ENCODE measurements at places on chromosomes 12 and 14.

DNA sequence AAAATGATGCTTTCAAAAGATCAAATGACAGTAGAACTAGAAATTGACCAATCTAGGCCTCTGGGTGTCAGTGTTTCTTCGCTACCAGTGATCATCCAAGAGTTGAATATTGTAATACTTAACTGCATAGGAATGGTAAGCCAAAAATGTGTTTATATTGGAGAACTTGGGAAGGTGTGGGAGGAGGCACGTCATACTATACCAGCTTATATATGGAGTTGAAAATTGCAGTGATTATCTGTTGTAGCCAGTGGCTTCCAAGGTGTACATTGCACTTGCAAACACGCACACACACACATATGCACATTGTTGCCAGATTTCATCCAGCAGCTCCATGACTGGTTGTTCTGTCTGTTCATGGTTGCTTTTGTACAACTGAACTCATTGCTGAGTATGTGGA is 36.1 kb downstream of the EID3 start:
- DNase-seq = no peak

- DNase-seq = no peak
Measured at GRCh38 chr14:21081521-21082142, 11.5 kb downstream of the ARHGEF40 start.

- no peak for DNase-seq
Measured at GRCh38 chr12:3078086-3078820, 1.1 kb downstream of the TSPAN9 start.

DNA sequence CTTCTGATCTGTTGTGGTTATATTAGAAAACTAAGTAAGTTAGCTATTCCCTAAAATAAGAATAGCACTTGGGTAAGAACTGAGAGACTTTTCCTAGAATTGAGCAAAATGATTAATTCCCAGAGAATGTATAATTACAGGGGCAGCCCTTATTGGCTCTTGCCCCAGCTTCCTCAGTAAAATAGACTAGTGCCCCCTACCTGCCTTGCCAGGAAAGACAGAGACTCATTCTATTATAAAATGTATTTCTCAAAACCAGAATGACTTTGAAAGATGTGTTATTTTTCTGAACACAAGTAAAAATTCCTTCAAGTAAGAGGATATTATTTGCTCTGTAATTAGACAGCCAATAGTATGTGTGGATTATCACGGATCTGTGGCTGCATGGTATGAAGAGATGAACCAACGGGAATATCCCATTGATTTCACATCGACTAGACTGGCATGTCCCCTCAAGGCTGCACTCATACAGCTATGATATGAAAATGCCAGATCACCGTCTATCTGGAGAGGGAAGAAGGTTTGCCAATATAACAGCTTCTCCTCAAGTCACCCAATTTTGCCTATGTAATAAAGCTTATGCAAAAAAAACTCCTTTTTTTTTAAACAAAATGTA is 7.4 kb upstream of the GLRX5 start:
- DNase-seq = peak; percentile 62

- no peak for DNase-seq
Measured at GRCh38 chr14:30271811-30272323, 287.1 kb upstream of the G2E3 start.

DNA sequence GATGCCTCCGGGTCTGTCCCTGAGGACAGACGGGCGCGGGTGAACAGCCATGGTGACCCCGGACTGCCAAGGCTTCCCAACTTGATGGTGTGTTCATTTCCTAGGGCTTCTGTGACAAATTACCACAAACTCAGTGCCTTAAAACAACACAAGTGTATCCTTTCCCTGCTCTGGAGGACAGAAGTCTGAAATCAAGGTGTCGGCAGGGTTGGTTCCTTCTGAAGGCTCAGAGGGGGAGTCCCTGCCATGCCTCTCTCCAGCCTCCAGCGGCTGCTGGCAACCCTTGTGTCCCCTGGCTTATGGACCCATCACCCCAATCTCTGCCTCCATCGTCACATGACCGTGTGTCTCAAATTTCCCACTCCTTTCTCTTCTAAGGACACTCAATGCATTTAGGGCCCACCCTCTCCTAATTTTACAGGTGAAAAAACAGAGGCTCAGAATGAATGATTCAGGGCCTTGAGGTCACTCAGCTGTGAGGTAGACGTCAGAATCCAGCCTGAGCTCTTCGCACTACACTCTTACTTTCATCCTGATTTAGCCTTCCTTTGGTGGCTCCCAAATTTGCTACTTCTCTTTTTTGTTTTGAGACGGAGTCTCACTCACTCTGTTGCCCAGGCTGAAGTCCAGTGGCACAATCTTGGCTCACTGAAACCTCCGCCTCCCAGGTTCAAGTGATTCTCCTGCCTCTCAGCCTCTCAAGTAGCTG is 45.4 kb downstream of the VCPKMT start:
- DNase-seq = no peak

DNA sequence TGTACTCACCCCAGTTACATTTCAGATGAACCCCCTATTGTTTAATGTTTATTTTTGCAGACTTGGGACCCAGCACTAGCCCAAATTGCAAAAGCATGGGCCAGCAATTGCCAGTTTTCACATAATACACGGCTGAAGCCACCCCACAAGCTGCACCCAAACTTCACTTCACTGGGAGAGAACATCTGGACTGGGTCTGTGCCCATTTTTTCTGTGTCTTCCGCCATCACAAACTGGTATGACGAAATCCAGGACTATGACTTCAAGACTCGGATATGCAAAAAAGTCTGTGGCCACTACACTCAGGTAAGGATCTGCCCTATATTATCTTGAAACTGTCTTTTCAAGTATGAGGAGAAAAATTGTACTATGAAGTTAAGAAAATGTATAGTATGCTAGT is 1.2 kb downstream of the GLIPR1 start:
- peak; percentile 72 for DNase-seq

DNA sequence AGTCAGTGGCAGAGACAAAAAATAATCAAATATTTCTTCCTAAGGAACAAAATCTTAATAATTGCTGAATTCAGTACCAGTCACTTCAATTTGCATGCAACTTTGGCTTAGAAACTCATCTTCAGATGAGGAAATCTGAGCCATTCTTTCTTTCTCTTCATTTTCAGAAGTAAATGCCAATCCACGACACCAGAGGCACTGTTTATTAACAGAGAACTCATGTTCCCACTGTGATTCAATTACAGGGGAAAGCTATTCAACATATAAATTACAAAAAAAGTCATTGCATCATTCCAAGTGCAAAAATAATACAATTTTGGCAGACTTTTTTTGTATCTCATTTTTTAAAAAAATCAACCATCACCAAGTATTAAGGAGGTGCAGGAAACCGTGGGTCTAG is 816.1 kb upstream of the TMEM132C start:
- no peak for DNase-seq

DNA sequence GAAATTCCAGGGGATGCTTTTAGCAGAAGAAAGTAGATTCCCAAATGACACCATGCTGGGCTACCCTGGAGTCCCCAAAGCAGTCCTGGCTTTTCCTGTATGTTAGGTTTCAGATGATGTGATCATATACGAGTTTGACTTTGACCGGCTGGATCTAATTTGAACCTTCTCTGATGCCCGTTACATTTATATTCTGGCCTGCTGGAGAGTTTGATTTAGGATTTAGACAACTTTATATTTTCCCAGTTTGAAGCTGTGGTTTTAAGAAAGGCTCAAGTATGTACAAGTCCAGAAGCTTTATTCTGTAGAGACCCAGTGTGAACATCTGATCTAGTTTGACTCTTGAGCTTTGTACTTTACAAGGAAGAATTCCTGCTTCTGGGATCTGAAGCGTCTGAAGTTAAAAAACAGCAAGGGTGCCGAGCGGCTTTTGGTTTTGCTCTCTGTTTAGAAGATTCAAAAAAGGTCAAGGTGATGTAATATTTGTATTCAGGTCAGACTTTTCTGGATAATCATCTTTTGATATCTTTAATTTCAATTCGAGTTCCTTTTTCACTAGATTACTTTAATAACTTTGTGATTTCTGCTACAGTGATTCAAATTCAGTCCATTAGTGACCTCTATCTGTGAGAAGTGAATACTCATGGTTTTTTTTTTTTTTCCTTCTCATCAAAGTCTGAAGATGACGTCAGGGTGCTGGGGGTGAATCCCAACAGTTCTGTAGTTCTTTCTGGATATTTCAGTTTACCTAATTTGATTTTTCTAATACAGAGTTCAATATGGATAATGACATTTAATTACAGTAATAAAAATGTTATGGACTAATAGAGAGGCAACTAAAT is 6.3 kb downstream of the FLRT2 start:
- DNase-seq = peak; percentile 7

- peak; percentile 32 for DNase-seq
Measured at GRCh38 chr12:127761880-127762279, 505.1 kb upstream of the TMEM132C start.

DNA sequence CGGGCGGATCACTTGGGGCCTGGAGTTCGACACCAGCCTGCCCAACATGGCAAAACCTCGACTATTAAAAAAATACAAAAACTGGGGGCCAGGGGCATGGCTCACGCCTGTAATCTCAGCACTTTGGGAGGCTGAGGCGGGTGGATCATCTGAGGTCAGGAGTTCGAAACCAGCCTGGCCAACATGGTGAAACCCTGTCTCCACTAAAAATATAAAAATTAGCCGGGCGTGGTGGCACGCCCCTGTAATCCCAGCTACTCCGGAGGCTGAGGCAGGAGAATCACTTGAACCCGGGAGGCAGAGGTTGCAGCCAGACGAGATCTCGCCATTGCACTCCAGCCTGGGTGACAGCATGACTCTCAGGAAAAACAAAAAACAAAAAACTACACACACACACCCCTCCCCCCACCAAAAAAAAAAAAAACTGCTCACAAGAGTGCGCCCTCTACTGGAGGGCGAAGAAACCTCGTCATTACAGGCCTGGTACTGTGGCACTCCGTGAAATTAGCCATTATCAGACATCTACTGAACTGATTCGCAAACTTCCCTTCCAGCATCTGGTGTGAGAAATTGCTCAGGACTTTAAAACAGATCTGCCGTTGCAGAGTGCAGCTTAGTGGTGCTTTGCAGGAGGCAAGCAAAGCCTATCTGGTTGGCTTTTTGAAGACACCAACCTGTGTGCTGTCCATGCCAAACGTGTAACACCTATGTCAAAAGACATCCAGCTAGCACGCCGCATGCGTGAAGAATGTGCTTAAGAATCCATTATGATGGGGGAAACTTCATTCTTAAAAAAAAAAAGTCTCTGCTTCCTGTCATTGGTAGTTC is 7.7 kb downstream of the PPP1R3E start:
- peak; percentile 66 for DNase-seq

DNA sequence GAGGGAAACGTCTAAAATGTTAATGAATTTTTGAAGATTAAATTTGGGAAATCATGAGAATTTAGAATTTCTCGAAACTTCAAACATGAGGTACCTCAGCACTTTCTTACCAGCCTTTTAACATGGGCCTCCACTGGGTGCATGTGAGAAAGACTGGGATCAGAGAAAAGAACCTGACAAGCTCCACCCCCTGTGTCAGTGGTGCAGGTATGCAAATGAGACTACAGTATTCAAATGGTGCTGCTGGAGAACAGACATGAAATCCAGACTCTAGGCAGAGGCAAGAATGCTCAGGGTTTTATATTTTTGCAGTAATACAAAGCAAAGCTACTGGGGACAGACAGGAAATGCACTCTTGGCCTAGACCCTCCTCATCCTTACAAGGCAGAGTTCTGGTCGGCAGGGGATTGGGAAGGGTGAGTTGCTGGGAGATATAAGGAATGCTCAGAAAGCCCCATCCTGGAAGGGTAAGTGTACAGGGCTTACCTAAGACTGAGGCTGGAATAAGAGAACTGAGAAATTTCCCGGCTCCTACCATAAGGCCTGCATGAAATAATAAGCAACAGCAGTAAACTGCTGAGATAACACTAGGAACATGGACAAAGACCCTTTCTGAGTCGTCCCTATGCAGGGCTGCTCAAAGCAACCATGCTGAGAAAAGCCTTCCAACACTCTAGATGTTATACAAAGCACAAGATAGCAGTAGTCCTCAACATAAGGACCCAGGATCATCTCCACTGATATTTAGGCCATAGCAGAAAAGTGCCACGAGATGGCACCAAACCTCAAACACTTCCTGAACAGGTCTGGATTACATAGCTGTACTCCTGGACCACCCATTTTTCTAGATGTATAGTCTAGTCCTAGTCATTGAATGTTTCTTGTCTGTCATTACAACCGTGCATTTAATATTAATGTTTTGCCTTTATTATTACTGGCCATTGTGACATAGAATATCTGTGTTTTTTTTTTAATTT is 260.8 kb downstream of the RASSF9 start:
- DNase-seq = peak; percentile 73

DNA sequence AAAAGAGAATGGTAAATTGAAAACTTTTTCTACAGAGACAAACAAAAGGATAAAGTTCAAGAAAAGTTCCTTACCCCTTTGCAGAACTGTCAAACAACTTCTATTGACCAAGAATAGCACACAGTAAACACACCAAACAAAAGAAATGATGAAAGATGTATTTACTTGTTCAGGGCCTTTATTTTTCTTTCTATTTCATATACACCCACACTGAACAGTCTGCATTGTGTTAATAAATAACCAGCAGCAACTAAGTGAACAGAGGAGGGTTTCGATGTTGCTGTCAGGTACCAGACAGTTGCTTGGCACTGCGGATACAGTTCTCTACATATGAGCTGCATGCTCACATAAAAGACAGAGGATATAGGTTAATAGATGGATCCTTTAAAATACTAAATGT is 122.1 kb downstream of the SOX5 start:
- DNase-seq = no peak

GRCh38 chr12:85260447-85260846 is 19.6 kb upstream of the ALX1 start:
- no peak for DNase-seq

GRCh38 chr12:125503128-125503527 is 437.9 kb downstream of the AACS start:
- DNase-seq = no peak

DNA sequence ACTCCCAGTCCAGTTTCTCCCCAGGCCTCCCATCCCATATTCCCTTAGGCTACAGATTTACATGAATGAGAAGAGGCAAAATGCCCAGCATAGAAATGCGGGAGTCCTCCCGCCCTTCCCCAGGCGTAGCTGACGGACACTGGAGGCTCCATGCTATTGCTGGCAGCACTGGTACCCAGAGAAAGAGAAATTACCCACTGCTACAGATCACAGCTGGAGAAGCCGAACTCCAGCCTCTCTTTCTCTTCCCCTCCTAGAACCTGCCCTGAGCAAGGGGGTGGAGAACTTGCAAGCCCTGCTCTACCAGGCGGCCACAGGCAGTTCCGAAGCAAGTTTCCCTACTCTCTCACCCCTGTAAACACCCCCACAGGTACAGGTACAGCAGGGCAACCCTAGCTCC is 3.6 kb downstream of the LTBR start:
- DNase-seq = no peak

- no peak for DNase-seq
Measured at GRCh38 chr12:79294590-79294989, 396.2 kb downstream of the PAWR start.

- DNase-seq = no peak
Measured at GRCh38 chr12:80551897-80552296, 107.9 kb downstream of the PTPRQ start.

GRCh38 chr12:121770388-121770787 is 23.1 kb downstream of the RHOF start:
- DNase-seq = no peak

- DNase-seq = no peak
Measured at GRCh38 chr14:89748004-89748403, 206.5 kb downstream of the EFCAB11 start.

- DNase-seq = peak; percentile 33
Measured at GRCh38 chr14:80212023-80212397, 706 bp upstream of the DIO2 start.

All from NB4 (cell line).